ENCODE measurements at places on chromosomes 2 and 18.

DNA sequence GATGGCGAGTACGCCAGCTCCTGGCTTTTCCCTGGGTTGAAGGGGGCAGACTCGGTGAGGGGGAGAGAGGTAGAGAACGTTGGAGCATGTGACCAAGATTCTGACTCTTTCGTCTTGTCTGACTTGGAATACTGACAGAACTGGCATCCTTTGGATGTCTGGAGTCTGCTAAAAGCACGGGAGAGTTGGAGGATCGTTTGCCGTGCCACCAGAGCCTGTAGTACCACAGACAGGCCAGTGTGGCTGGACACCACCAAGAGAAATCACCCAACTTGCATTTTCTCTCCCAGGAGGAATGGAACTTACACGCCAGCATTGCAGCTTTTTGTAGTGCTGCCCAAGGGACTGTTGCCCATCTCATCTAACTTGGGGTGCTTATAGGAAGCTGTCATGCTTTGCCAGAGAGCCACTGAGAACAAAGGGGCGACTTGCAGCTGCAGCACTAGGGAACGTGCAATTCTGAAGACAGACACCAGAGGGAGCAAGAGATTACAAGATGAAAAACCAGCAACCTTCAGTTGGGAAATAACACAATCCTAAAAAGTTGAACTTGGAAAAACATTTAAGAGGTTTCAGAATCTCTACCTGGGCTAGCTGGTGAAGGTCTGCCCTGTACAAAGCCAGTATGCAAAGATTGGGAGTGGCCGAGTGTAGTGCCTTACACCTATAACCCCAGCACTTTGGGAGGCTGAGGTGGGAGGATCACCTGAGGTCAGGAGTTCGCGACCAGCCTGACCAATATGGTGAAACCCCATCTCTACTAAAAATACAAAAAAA is 24.1 kb downstream of the PSMG2 start:
- DNase-seq = no peak

DNA sequence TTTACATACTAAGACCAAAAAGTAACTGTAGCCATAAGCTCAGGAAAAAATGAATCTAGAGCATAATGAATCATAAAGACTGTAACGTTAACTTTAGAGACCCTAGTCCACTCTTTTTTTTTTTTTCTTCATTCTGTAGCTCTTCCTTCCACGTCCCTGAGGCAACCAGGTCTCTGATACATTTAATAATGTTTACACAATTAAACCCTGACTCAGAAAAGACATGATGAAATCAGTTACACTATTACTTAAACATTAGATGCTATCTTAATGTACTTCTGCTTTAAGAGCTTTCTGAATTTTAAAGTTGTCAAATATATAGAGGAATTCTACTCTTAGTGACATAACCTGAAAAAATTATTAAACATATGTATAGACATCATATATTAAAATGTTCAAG is 1121.5 kb upstream of the DDX18 start:
- DNase-seq = no peak

DNA sequence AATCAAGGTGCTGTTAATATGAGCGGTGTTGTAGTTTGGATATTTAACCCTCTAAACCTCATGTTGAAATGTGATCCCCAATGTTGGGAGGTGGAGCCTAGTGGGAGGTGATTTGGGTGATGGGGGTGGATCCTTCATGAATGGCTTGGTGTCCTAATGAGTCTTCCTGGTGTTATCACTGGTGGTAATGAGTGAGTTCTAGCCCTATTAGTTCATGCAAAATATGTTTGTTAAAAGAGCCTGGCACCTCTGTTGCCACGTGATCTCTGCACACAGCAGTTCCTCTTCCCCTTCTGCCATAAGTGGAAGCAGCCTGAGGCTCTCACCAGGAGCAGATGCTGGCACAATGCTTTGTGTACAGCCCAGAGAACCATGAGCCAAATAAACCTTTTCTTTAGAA is 158.4 kb downstream of the FMNL2 start:
- DNase-seq = no peak

DNA sequence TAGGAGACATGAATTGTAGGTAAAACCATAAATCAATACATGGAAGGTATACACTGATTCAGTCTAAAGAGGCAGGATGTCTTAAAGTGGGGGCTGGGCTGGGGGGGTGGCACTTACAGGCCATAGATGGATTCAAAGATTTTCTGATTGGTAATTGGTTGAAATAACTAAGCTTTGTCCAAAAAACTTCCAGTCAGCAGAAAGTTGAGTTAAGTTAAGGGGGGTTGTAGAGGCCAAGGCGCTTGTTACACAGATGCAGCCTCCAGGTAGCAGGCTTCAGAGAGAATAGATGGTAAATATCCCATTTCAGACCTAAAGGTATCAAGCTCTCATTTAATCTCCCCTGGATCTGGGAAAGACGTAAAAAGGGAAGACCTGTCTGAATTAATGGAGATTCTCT is 233.6 kb upstream of the NRXN1 start:
- no peak for DNase-seq

DNA sequence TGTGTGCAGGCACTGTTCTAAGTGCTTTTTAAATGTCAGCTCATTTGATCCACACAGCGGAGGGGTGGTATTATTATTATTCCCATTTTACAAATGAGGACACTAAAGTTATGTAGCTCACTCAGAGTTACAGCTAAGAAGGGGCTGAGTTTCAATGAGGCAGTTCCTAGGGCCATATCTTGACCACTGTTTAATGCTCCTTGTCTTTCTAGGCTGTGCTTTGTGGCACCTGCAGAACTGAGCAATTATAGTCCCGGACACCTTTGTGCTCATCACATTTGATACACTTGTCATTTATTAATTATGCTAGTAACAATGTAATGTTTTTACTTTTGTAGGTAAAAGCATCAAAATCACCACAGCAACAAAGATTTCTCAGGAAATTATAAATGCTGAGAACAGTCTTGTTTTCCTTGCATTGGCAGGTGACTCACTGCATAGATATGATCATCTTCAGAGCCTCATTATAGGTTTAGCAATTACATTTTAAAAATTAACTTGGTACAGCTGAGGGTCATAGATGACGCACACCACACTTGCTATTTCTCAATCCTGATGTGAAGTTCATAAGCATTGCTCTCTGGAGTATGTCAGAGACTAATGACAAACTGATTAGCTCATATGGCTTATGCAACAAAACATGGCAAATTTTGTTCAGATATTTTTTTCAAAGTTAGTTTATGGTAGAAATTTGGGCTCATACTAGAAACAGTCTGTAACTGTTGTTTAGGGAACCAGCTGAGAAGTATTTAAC is 366.8 kb downstream of the TGIF1 start:
- no peak for DNase-seq

Data from activated effector memory CD4-positive, alpha-beta T cell treated with Interleukin-2 at 50 U/mL for 16 hours (primary cell).